ENCODE measurements at places on chromosomes 5 and 9. TPM values are rescaled to one million over a fixed set of nuclear protein-coding genes. Genes with fewer than 3 reads are reported as not detected.

The ADRA1B gene
- not detected for total RNA-seq

DNA sequence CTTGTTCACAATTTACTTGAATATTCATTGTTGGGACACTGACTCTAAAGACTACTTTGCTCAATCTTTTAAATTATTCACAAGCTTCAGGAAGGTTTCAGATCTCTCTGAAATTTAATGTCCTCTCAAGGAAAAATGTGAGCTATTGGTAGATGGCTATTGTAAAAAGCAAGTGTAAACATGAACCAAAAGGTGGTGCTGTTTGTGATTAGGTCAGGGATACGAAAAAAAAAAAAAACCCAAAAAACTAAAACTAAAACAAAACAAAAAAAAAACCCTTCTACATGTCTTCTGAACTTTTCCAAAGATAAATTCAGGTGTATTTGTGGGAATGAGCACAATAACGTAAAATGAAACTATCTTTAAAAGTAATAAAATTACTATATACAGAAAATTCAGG, 193.8 kb downstream of the SLF1 start:
- DNase-seq = no peak

The FSTL4 gene
- total RNA-seq = 0.30 TPM

GRCh38 chr5:40746703-40747102, 9.1 kb downstream of the TTC33 start:
- DNase-seq = no peak

The VCAN gene
- total RNA-seq = not detected

DNA sequence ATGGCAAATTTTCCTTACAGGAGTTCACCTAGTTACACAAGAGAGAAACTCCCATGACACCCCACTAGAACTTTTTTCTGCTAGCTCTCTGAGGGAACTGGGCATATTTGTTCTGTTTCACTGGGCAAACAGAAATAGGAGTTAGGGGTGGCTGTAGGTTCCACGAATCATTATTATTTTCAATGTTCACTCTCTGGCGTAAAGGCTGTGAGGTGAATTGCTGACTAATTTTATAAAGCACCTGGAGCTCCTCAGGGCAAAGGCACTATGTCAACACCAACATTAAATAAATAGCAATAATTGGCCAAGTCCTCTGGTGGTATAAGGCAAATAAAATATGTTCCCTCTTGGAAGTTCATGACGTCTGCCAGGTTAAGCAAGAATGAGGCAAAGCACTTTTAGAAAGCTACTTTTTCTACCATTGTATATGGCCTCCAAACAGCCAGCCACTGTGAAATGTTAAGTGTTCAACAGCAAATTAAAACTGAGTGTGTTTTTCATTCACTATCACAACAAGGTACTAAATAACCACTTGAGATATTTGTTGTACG, 344.6 kb downstream of the PDE4D start:
- DNase-seq = no peak

DNA sequence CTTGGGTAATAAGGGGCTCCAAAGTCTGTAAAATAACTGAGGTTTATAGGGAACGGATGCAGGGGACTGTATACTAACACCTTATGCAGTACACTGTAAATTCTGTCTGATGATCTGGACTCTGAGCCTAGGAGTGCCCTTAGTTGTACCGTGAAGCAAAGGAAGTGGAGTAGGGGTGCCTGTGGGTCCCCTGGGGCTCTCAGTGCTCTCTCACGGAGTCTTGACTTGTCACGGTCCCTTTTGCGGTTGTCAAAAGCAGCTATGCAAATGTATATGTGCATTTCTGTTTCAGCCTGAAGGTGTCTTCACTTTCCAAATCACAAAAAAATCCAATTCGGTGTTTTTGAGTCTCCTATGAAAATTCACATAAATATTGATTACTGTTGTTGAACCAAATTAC, 17.8 kb downstream of the DMRT1 start:
- DNase-seq = no peak

DNA sequence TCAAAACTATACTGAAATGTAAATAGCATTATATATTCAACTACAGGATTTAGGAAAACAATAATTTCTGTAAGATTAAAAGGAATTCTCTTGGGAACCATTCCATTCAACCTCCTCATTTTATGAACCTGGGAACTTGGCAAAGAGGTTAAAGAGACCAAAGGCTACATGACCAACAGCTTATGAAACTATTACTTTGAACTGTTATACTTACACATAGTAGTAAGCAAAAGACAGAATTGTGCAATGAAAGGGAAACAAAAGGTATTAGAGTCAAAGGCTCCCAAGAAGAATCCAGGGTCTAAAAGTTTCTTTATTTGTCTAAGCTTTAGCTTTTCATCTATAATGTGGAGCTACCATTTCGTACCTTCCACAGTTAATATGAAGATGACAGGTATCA, 7.2 kb downstream of the C9orf72 start:
- DNase-seq = no peak

The CAMK4 gene
- 44.4 TPM for total RNA-seq

The SYNPO gene
- 0.17 TPM for total RNA-seq

DNA sequence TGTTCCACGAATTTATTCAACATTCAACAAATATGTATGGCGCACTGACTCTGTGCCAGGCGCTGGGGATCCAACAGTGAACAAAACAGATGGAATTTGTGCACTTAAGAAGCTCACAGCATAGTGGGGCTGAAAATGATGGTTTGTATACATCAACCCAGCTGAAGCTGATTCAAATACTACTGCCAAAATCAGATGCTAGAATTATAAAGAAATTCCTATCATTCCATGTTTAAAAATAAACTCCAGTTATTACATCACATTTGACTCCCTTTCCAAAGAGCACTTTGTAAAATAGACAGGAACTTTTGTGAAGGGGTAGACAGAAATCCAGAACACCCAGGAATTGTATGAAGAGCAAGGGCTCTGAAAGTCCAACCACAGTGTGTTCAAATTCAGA, 54.1 kb downstream of the ZNF608 start:
- no peak for DNase-seq

- DNase-seq = no peak
Measured at GRCh38 chr5:134240421-134240962, 14.6 kb upstream of the PPP2CA start.

DNA sequence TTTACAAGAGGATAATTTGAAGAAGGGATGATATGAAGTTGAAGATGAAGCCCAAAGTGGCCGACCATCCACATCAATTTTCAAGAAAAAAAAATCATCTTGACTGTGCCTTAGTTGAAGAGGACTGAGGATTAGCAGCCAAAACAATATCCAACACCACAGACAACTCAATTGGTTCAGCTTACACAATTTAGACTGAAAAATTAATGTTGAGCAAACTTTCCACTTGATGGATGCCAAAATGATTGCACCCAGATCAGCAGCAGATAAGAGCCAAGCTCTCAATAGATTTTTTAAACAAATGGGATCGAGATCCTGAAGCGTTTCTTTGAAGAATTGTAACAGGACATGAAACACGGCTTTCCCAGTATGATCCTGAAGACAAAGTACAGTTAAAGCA, 163.2 kb downstream of the GADD45G start:
- no peak for DNase-seq

GRCh38 chr5:108380531-108381349, 1.2 kb downstream of the FBXL17 start:
- DNase-seq = peak; percentile 78

GRCh38 chr9:82332018-82332773, 343.6 kb downstream of the SPATA31D1 start:
- no peak for DNase-seq

- DNase-seq = no peak
Measured at GRCh38 chr5:14180437-14180836, 37.3 kb downstream of the TRIO start.

GRCh38 chr5:150836703-150837102, 9.6 kb upstream of the IRGM start:
- no peak for DNase-seq

The GAS1 gene
- total RNA-seq = 0.15 TPM

DNA sequence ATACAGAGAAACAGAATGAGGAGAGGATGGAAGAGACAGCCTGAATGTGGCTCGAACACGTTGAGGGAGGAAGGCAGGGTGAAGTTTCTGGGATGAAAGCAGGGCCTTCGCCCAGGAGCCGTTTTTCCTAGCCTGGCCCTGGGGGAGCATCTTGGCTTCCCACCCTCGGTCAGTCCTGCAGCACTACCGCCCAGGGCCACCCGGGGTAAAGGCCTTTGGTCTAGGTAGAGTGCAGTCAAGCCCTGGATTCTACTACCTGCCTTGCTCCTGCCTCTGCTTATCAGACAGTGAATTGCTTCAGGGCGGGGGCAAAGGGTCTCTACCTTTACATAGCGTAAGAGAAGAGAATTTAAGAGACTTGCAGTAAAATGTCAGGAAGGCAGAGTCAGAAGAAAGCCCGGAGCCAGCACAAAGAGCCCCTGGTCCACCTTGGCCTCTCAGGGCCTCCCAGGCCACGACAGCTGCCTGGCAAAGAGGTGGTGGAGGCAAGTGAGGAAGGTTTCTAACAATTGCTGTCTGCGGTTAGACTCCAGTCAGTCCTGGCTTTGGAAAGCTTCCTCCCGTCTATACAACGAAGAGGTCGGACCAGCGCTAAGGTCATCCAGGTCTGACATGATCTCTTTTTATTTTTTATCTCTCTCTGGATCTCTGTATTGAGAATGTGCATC, 17.9 kb downstream of the COL15A1 start:
- no peak for DNase-seq

The PCDHGA9 gene
- 0.07 TPM for total RNA-seq

The ARL14EPL gene
- total RNA-seq = not detected

DNA sequence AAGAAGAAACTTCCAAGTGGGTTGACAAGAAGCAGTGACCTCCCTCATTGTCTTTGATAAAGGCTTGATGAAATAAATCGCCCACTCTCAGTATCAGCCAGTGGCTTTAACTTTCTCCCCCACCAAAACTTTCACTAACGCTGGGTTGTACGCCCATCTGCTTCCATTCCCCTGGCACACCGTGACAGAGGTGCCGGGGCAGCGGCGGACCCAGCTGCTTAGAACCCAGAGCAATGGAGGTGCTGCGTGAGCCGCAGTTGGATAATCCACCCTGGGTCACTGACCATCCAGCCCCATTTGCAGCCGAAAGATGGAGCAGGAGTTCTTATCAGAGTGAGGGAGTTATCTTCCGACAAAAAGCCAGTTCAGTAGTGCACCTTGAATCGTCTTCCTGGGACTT, 270.7 kb downstream of the ARHGEF28 start:
- no peak for DNase-seq

DNA sequence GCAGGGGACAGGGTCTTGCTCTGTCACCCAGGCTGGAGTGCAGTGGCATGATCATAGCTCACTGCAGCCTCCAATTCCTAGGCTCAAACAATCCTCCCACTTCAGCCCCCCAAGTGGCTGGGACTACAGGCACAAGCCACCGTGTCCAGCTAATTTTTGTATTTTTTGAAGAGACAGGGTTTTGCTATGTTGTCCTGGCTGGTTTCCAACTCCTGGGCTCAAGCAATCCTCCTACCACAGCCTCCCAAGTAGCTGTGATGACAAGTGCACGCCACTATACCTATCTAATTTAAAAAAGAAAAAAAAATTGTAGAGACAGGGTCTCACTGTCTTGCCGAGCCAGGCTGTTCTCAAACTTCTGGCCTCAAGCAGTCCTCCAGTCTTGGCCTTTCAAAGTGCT, 31.6 kb upstream of the LECT2 start:
- DNase-seq = no peak

GRCh38 chr9:99162759-99163364, 57.9 kb downstream of the TGFBR1 start:
- DNase-seq = no peak

GRCh38 chr5:140182075-140182711, 7.2 kb downstream of the CYSTM1 start:
- no peak for DNase-seq

- no peak for DNase-seq
Measured at GRCh38 chr9:108496846-108497245, 358.9 kb downstream of the ACTL7B start.

The GBGT1 gene
- 4.7 TPM for total RNA-seq

GRCh38 chr9:15219546-15219945, 87.5 kb downstream of the TTC39B start:
- DNase-seq = no peak

The SAPCD2 gene
- 3.8 TPM for total RNA-seq

The RETREG1 gene
- total RNA-seq = 20.0 TPM

The ECSCR gene
- total RNA-seq = 0.74 TPM

The IFNA2 gene
- not detected for total RNA-seq

- DNase-seq = no peak
Measured at GRCh38 chr5:131067636-131068035, 97.4 kb downstream of the HINT1 start.

- DNase-seq = no peak
Measured at GRCh38 chr9:130313103-130313858, 47.7 kb downstream of the HMCN2 start.

DNA sequence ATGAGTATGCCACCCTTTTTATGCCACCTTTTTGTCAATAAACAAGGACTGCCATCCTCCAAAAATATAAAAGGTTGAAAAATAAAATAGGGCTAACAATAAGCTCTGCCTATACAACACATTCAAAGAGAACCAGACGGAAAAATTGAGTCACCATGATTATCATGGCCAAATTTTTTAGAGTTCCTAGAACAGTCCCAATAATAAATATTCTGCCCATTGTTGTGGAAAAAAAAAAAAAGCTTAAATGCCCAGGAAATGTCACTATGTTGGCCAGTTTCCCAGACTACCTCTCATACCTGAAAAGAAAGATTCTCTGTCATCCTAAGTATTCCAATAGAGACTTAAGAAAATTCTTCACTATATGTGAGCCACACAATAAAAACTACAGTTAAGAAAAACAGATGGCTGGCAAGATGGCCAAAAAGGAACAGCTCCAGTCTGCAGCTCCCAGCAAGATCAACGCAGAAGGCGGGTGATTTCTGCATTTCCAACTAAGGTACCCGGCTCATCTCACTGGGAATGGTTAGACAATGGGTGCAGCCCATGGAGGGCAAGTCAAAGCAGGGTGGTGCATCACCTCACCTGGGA, 149.0 kb downstream of the TMEM161B start:
- DNase-seq = no peak

GRCh38 chr9:101176384-101176783, 147.9 kb downstream of the PLPPR1 start:
- no peak for DNase-seq

DNA sequence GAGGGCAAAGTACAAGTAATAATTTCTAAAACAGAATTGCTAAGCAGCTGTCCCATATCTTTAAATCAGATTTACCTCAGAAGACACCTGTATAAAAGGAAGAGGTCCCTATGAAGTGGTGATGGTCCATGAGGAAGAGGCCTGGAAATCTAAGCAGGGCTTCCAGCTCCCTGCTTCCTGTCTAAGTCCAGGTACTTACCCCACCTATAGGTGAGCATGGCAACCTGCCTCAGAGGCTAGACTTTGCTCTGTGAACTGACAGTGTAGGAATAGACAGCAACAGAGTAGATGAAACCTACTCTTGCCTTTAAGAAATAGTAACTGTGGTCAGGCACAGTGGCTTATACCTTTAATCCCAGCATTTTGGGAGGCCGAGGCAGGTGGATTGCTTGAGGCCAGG, 55.8 kb upstream of the ARRDC3 start:
- DNase-seq = no peak
